ENCODE measurements at places on chromosomes 16 and 17.
A peak's percentile ranks its signal among the peaks of the same experiment; 100 is the strongest.

DNA sequence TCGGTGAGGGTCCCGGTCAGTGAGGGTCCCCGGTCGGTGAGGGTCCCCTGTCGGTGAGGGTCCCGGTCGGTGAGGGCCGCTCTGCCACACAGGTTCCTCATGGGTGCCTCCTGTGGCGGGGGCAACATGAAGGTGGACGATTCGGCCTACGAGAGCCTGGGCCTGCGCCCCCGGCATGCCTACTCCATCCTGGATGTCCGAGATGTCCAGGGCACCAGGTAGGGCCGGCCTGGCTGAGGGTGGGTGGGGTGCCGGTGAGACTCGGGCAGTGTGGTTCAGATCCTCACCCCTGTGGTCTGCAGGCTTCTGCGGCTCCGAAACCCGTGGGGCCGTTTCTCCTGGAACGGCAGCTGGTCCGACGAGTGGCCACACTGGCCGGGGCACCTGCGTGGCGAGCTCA is 9.0 kb upstream of the PRR35 start:
- no peak for DNase-seq

DNA sequence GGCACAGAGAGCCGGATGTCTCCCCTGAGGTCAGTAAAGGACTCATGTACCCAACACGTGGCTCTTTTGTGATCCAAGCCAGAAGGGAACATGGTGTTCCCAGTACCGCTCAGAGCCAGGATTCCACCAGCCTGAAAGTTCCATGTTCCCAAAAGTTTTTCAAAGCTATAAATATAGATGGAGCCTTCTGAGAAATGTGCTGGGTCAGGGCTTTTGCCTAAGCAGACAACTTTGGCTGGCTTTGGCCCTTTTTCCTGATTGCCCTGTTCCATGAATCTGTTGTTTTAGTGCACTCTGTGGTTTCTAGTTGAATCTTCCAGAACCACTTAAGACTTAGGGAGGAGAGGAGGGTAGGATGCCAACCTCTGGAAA is 128.5 kb upstream of the HS3ST2 start:
- no peak for DNase-seq

DNA sequence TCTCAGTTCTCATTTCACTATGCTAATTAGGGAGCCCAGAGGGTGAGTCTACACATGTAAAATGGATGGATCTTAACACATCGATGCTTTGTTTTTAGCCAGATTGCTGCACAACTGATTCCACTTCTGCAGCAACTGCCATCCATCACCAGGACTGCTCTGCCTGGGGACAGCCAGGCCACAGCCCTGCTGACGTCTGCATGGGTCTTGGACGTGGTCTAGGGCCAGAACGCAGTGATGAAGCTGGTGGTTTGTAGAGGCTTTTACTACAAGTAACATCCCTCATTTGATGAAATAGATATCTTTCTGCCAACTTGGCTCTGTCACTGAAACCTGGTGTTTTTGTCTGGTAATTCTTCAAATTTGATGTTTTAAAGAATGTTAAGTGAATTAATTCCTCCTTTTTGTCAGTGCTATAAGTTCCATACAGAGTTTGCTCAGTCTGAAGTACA is 50.6 kb downstream of the MARCHF10 start:
- no peak for DNase-seq

DNA sequence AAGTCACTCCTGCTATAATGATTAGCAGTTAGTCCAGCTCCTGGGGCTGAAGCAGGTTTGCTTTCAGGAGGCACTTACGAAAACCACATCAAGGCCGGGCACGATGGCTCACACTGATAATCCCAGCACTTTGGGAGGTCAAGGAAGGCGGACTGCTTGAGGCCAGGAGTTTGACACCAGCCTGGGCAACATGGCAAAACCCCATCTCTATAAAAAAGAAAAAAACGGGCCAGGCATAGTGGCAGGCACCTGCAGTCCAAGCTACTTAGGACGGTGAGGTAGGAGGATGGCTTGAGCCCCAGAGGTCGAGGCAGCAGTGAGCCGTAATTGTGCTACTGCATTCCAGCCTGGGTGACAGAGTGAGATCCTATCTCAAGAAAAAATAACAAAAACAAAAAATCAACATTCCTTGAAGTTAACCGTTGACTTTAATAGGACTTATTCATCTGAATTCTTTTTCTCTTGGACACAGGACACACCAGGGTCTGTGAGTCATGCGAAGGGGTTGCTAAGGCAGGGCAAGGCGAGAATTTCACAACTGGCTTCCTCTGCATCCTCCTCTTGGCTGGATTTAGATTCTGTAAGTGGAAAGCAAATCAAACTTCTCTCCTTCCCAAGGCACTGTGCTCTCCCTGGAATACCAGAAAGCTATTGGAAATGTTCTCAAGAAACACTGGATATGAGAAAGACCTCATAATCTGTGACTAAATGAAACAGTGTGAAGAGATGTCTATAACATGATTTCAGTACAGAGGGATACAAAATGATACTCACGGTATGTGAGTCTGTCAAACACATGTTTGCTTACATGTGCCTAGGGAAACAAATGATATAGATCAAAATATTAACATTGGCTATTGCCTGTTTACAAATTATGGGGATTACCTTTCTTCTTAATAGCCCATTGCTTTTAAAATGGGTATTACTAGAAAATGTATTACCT is 99.5 kb downstream of the SYCE1L start:
- peak; percentile 87 for DNase-seq

DNA sequence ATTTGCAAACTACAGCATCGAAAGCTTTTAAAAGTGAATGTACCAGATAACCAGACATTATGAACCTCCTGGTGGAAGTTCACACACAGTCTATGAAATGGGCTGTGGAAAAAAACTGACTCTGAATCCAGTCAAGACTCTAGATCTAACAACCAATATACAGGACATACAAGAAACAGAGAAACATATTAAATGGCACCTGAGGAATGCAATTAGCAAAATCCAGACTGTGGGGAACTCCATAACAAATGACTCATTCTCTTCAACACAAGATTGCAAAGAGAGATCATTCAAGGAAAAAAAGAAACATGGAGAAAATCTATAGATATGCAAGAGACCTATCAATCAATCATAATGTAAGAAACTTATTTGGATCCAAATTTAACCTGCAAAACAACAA is 119.0 kb downstream of the MYO1D start:
- DNase-seq = no peak

DNA sequence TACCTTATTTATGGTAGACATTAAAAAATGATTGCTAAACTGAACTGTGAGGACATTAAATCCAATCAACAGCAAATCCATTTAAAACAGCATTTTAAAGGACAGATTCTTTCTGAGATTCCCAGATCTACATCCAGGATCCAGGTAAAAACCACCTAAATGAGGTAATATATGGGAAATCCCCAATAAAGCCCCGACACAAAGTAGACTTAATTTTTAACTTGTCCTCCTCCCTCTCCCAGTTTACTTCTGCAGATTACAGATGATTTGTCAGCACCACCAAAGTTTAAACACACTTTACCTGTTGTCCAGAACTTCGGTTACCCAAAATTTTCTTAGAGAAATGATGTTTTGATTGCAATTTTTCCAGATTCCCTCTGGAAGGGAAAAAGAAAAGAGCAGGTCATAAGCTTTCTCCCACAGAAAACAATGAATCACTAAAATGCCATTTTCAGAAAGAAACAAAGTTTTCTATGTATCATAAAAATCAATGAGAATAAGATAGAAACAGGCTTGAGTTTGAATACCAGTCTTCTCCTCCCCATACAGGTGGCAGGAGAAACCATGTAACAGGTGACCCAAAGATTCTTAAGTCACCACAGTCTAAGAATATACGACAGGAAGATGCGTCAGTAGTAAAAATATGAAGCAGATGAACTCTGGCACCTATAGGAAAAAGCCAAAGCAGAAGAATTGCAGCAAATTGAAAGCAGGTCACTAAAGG is 22.8 kb downstream of the GJC1 start:
- DNase-seq = no peak

GRCh38 chr16:47069313-47069712 is 74.4 kb downstream of the NETO2 start:
- DNase-seq = no peak

DNA sequence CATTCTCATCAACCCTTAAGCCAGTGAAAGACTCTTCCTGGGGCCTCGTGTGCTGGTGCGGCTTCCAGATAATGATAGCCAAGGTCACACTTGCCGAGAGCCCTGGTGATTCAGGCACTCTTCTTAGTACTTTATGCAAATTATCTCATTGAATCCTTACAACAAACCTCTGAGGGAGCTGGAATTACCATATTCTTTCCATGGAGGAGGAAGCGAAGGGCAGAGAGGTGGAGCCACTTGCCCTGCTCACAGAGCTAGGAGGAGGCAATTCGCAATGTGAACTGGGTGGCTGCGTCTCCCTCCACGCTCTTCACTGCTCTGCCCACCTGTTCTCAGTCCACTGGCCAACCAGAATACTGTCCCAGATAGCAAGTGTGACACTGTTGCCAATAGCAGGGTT is 409.7 kb downstream of the SNX29 start:
- DNase-seq = no peak

- no peak for DNase-seq
Measured at GRCh38 chr16:51390877-51391276, 239.8 kb upstream of the SALL1 start.

GRCh38 chr17:77670173-77670572 is 288.3 kb upstream of the TNRC6C start:
- no peak for DNase-seq

GRCh38 chr17:301681-302299 is 50.8 kb downstream of the RPH3AL start:
- no peak for DNase-seq

GRCh38 chr16:2692948-2693651 is 10.8 kb downstream of the KCTD5 start:
- no peak for DNase-seq

GRCh38 chr16:72604375-72604774 is 432.4 kb upstream of the PMFBP1 start:
- no peak for DNase-seq

DNA sequence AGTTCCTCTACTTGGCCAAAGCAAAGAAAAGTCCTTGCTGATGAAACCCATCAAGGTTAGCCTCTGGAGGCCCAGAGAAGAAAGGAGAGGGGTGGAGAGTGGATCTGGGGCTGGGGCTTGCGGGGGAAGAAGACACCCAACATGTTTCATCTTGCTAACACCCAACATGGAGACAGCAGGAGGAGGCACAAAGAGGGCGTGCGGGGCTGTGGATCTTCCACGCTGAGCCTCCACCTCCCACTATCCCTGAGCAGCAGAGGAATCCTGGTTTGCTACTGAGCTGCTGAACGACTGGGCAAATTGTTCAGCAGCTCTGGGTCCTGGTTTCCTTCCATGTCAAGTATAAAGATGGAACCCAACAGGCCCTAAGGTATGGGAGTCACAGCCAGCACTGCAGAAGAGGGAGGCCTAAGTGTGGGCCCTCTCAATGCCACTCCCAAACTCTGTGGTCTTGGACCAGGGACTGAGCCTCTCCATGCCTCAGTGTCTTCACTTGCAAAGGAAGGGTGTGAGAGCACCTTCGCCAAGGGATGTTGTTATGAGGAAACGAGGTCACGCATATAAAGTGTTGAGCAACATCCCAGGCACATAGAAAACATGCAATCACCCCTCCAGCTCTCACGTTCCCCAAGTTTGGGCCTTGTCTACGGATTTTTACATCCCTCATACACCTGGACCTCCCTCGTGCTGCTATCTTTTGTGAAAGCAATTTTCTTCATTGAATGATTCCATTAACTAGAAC is 122.5 kb downstream of the XYLT1 start:
- DNase-seq = no peak

GRCh38 chr17:79466562-79467350 is 144.1 kb downstream of the RBFOX3 start:
- no peak for DNase-seq

- DNase-seq = no peak
Measured at GRCh38 chr17:2798678-2799077, 2.4 kb downstream of the RAP1GAP2 start.

DNA sequence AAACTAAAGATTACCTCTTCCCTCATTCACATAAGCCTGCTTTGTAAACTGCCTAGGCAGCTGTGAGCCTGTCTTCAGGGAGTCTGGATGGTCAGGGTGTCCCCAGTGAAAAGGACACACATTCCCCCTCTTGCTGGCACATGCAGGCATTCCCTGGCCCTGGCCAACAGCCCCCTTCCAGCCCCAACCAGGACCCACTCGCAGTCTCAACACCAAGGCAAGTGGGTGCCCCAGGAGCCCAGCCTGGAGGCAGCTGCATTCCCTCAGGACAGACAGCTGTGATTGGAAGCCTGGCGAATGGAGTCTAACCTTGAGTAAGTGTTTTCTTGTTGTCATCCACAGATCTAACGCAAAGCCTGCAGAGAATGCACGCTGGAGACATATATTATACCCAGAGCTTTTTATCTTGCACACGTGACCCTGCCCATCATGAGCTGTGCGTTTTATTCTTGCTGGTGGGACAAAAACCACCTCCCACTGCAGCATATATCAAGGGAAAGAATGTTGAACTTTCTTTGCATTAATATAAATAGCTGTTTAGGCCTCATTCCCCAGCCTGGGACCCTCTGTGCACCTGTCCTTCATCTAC is 95.0 kb upstream of the LHX1 start:
- DNase-seq = no peak

DNA sequence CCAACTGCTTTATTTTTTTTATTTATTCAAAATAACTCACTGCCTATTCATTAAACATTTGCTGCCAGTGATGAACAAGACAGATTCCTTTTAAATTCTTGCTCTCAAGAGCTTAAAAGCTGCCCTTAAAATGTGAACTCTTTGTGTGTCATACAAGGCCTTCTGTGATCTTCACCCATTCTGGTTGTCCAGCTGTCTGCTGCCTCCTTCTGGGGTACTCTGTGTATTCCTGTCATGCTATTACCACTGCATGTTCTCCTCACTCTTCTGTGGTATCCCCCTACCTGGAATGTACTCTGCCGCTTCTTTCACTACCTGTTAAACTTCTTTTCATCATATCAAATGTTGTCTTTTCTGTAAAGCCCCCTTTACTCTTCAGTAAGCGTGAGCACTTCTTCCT is 165.8 kb downstream of the CHD9 start:
- DNase-seq = no peak

DNA sequence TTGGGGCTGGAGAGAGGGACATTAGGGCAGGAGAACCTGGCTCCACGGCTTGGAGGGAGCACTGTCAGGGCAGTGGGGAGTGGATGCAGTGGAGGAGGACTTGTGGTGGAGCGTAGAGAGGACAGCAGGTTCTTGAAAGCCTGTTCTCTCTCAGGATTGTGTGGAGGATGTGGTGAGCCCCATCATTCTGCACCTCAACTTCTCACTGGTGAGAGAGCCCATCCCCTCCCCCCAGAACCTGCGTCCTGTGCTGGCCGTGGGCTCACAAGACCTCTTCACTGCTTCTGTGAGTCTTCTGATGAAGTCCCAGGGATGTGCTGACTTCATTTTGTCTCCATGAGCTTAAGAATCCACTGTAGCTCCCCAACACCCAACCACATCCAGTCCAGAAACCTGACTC is 13.5 kb downstream of the COX6A2 start:
- DNase-seq = no peak

Data from AG04449 (cell line).